ENCODE measurements at places on chromosomes 16 and 17. TPM values are rescaled to one million over a fixed set of nuclear protein-coding genes. Genes with fewer than 3 reads are reported as not detected.

- DNase-seq: no peak
- H3K27ac ChIP-seq: no peak overlapping the region
- H3K36me3 ChIP-seq: no peaks in the 10 kb centered on the region
- no peak overlapping the region for H3K4me3 ChIP-seq
Measured at GRCh38 chr16:56338566-56339318, 86.6 kb downstream of the AMFR start.

- peak overlapping the region; percentile 80 for H3K4me3 ChIP-seq
- DNase-seq: no peak
- H3K4me1 ChIP-seq: peaks cover 19% of the 10 kb centered on the region
- peak overlapping the region; percentile 87 for H3K27ac ChIP-seq
- H3K27me3 ChIP-seq: no peaks in the 10 kb centered on the region
Measured at GRCh38 chr16:19520861-19521331, 1.0 kb downstream of the GDE1 start.

The ADORA2B gene
- total RNA-seq: 0.70 TPM

The ZFP3 gene
- total RNA-seq: 11.8 TPM

The PSME3 gene
- total RNA-seq: 69.4 TPM

- H3K36me3 ChIP-seq: no peaks in the 10 kb centered on the region
- no peak overlapping the region for H3K4me3 ChIP-seq
- no peak for DNase-seq
- no peaks in the 10 kb centered on the region for H3K27me3 ChIP-seq
- no peak overlapping the region for H3K27ac ChIP-seq
Measured at GRCh38 chr17:8938933-8939332, 26.6 kb downstream of the PIK3R5 start.

DNA sequence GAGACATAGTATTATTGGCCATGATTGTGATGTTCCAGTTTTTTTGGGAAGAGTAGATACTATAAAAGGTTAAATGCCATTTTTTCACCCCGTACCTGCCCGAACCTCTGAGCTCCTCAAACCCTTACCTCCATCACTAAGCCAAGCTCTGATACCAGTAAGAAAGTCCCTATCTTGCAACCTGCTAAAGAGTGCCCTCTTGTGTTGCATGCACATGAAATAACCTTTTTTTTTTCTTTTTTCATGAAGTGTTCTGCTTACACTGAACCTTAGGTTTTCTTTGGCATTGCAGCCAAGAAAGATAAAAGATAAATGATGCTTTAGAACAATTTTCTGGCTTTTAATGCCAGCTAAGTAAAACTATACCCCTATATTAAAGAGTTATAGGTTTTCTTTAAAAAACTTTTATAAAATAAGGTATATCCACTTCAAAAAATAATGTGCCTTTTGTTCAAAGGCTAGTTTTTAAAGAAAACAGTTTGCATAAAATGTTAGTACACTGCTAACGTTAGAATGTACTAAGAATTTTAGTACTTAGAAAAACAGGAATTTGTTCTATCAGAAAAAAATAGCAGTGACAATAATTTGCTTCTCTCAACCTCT, 295.3 kb upstream of the PMFBP1 start:
- no peak for DNase-seq
- no peaks in the 10 kb centered on the region for H3K27me3 ChIP-seq
- H3K27ac ChIP-seq: no peak overlapping the region
- H3K4me3 ChIP-seq: no peak overlapping the region
- H3K36me3 ChIP-seq: no peaks in the 10 kb centered on the region

- peaks cover 11% of the 10 kb centered on the region for H3K4me1 ChIP-seq
- H3K27ac ChIP-seq: no peak overlapping the region
- peaks cover 61% of the 10 kb centered on the region for H3K36me3 ChIP-seq
Measured at GRCh38 chr17:44061446-44061845, 5.0 kb downstream of the LSM12 start.

The RAB26 gene
- 1.2 TPM for total RNA-seq
